Muscle of leg (tissue), 16 donors: ENCODE measurements at places on chromosomes 11 and 22. TPM values are rescaled to one million over a fixed set of nuclear protein-coding genes. Genes with fewer than 3 reads are reported as not detected.
A peak's percentile ranks its signal among the peaks of the same experiment; 100 is the strongest.

GRCh38 chr22:38021206-38021605 is 36.0 kb upstream of the PICK1 start:
- DNase-seq: no peak

- no peak for DNase-seq
These were observed 225.0 kb upstream of the UBASH3B start for GRCh38 chr11:122430490-122430889.

- DNase-seq: peak; percentile 56
These were observed 18.4 kb downstream of the TMPRSS6 start for GRCh38 chr22:37090920-37091695.

KDM4E gene
- total RNA-seq: not detected

GRCh38 chr22:36990457-36990856 is 28.8 kb downstream of the TST start:
- DNase-seq: no peak

- no peak for DNase-seq
These were observed 5.1 kb downstream of the TBX1 start for GRCh38 chr22:19765477-19766239.

SAA4 gene
- not detected for total RNA-seq

- DNase-seq: no peak
These were observed 403.2 kb upstream of the DDI1 start for GRCh38 chr11:103633068-103633788.

GP1BB gene
- total RNA-seq: 13.7 TPM

MIAT gene
- total RNA-seq: 0.22 TPM
